ENCODE measurements at places on chromosomes 13 and 19. TPM values are rescaled to one million over a fixed set of nuclear protein-coding genes. Genes with fewer than 3 reads are reported as not detected.

TLE2 gene
- total RNA-seq: 39.7 TPM

ZNF534 gene
- 0.80 TPM for total RNA-seq

TUBA3C gene
- total RNA-seq: not detected

AP2A1 gene
- 99.3 TPM for total RNA-seq

RNF126 gene
- 34.5 TPM for total RNA-seq

TYROBP gene
- 41.5 TPM for total RNA-seq

LYPD5 gene
- 0.99 TPM for total RNA-seq

CGB7 gene
- total RNA-seq: not detected

CCDC70 gene
- total RNA-seq: not detected

CACNA1A gene
- total RNA-seq: 1.6 TPM

ZNF729 gene
- not detected for total RNA-seq

ZNF443 gene
- 4.9 TPM for total RNA-seq

MARK4 gene
- 41.9 TPM for total RNA-seq

RPS19 gene
- total RNA-seq: 2,808 TPM

DCT gene
- total RNA-seq: 0.37 TPM

TM9SF2 gene
- 74.6 TPM for total RNA-seq

SULT2A1 gene
- total RNA-seq: not detected

BCL3 gene
- 50.7 TPM for total RNA-seq

TJP3 gene
- not detected for total RNA-seq

FFAR1 gene
- total RNA-seq: 0.52 TPM

SRRM5 gene
- 0.33 TPM for total RNA-seq

SIAH3 gene
- 0.72 TPM for total RNA-seq

CD70 gene
- total RNA-seq: 0.31 TPM

CRX gene
- not detected for total RNA-seq

B3GNT8 gene
- total RNA-seq: 1.2 TPM

HPN gene
- 8.0 TPM for total RNA-seq

NXNL1 gene
- total RNA-seq: not detected

GIPR gene
- total RNA-seq: 0.87 TPM

CKM gene
- 0.55 TPM for total RNA-seq

C1QTNF9B gene
- total RNA-seq: not detected

PDX1 gene
- total RNA-seq: not detected

DIAPH3 gene
- 0.87 TPM for total RNA-seq

VSTM1 gene
- not detected for total RNA-seq

PNKP gene
- 50.5 TPM for total RNA-seq

DACH1 gene
- total RNA-seq: 1.7 TPM

ACER1 gene
- total RNA-seq: not detected

NANOS3 gene
- total RNA-seq: 1.1 TPM

SIGLEC10 gene
- total RNA-seq: 4.6 TPM

FAM216B gene
- total RNA-seq: 0.10 TPM

CALR3 gene
- total RNA-seq: not detected

CLEC17A gene
- not detected for total RNA-seq

CEACAM4 gene
- total RNA-seq: not detected

NPHS1 gene
- 0.12 TPM for total RNA-seq

LCP1 gene
- 24.7 TPM for total RNA-seq

ADGRE1 gene
- 0.25 TPM for total RNA-seq

F10 gene
- 40.3 TPM for total RNA-seq

CARM1 gene
- total RNA-seq: 39.8 TPM

ZNF563 gene
- total RNA-seq: 7.5 TPM

GSX1 gene
- total RNA-seq: not detected

VSTM2B gene
- total RNA-seq: not detected

UCHL3 gene
- total RNA-seq: 10.4 TPM

ZNF865 gene
- total RNA-seq: 16.5 TPM

TTC9B gene
- total RNA-seq: not detected

ZNF837 gene
- 3.2 TPM for total RNA-seq

ZNF567 gene
- 7.4 TPM for total RNA-seq

CBY2 gene
- total RNA-seq: not detected

CRB3 gene
- total RNA-seq: 0.53 TPM

MTIF3 gene
- 34.9 TPM for total RNA-seq

DAND5 gene
- not detected for total RNA-seq

All from ovary (tissue), 10 donors.